ENCODE measurements at places on chromosomes 2 and 18.

- no peaks in the 10 kb centered on the region for H3K27me3 ChIP-seq
- no peak for DNase-seq
- H3K27ac ChIP-seq, result no peak overlapping the region
- H3K4me3 ChIP-seq, result no peak overlapping the region
- H3K36me3 ChIP-seq, result no peaks in the 10 kb centered on the region
Measured at GRCh38 chr2:126754240-126755004, 98.5 kb downstream of the GYPC start.

DNA sequence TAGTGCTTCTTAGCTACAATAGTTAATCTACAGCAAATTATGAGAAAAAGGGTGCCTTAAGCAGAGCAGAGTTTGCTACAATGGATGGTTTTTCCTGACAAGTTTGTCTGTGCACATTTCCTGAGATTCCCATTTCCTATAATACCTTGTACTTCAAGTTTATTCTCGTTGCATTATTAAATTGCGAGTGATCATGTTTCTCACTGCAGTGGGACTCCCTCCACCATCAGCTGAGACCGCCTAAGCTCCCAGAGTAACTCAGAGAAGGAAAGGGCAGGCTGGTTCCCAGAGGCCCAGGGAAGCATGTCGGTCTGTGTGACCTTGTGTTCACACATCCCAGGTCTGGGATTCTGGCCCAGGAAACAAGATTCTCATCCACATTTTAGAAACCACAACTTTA is 162.1 kb downstream of the ARL4C start:
- no peaks in the 10 kb centered on the region for H3K27me3 ChIP-seq
- no peak for DNase-seq
- H3K36me3 ChIP-seq, result no peaks in the 10 kb centered on the region
- no peak overlapping the region for H3K4me3 ChIP-seq
- peak overlapping the region; percentile 65 for H3K27ac ChIP-seq
- H3K4me1 ChIP-seq, result no peaks in the 10 kb centered on the region

DNA sequence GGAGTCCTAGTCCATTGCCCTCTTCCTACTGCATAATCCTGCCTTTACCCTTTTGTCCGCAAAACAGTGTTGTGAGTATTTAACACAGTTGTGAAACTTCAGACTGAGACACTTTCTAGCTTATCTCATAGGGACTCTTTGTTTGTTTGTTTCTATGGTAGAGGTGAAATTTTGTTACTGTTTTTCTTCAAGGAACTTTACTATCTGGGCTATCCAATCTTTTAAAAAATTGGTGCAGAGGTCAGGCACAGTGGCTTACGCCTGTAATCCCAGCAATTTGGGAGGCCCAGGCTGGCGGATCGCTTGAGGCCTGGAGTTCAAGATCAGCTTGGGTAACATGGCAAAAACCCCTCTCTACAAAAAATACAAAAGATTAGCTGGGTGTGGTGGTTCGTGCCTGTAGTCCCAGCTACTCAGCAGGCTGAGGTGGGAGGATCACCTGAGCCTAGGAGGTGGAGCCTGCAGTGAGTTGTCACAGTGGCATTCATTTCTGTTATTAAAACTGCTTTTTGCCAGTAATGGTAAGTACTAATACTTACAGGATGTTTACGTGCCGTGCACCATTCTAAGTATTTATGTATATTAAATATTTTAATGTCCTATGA is 18.8 kb downstream of the GMCL1 start:
- no peak overlapping the region for H3K27ac ChIP-seq
- DNase-seq, result no peak
- no peaks in the 10 kb centered on the region for H3K36me3 ChIP-seq
- no peak overlapping the region for H3K4me3 ChIP-seq

DNA sequence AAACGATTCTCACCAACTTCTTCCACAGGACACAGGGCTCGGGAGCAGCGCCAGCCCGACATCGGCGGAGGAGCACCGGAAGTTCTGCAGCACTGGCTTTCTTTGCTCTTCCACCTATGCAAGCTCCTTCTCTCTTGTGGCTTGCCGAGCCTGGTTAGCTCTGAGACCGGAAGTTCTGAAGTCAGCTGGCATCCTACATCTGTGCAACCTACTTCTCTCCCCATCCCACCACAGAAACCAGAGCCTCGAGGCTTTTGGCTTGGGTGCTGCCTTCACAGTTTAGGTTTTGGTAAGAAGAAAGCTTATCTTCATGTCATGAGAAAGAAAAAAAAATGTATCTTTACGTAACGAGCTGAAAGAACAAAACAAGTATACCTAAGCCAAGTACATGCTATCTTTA is 111.7 kb downstream of the ANKRD44 start:
- peak overlapping the region; percentile 49 for H3K4me3 ChIP-seq
- no peaks in the 10 kb centered on the region for H3K36me3 ChIP-seq
- no peaks in the 10 kb centered on the region for H3K27me3 ChIP-seq
- H3K27ac ChIP-seq, result no peak overlapping the region
- no peaks in the 10 kb centered on the region for H3K4me1 ChIP-seq
- no peak for DNase-seq

GRCh38 chr2:68185541-68186164 is 28.0 kb downstream of the PNO1 start:
- no peaks in the 10 kb centered on the region for H3K4me1 ChIP-seq
- no peaks in the 10 kb centered on the region for H3K36me3 ChIP-seq
- no peaks in the 10 kb centered on the region for H3K27me3 ChIP-seq
- no peak overlapping the region for H3K4me3 ChIP-seq

DNA sequence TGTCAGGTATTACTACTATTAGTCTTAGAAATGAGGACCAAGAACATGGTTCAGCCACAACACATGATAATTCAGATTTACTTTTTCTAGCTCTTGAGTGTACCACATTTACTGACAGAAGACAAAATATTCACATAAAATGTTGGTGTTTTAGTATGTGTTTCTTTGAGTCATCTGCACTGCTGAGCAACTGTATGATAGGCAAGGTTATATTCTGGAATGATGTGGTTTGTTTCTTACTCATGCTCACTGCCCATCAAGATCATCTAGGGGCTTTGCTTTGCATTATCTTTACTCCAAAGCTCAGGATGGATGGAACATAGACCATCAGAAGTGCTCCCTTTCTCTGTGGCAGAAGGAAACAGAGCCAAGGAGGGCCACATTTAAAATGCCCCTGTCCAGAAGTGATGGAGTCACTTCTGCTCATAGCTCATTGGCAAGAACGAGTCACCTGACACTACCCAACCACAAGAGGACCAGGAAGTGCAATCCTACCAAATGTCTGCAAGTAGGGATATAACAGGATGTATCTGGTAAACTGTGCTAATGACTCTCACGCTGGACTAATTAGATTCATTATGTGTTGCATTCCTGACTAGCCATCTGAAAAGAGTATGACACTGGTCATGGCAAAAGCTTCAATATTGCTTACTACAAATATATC is 81.5 kb downstream of the DIS3L2 start:
- no peaks in the 10 kb centered on the region for H3K27me3 ChIP-seq
- DNase-seq, result no peak
- H3K27ac ChIP-seq, result no peak overlapping the region
- H3K36me3 ChIP-seq, result no peaks in the 10 kb centered on the region
- H3K4me1 ChIP-seq, result no peaks in the 10 kb centered on the region

GRCh38 chr2:209570194-209570593 is 146.3 kb downstream of the MAP2 start:
- no peaks in the 10 kb centered on the region for H3K27me3 ChIP-seq
- no peaks in the 10 kb centered on the region for H3K36me3 ChIP-seq
- no peak for DNase-seq
- no peak overlapping the region for H3K27ac ChIP-seq
- H3K4me1 ChIP-seq, result no peaks in the 10 kb centered on the region

All from breast epithelium (tissue), 4 donors.